CD4-positive, alpha-beta T cell treated with Interleukin-17A for 4 hours (primary cell): ENCODE measurements at places on chromosomes 16 and 17.
A peak's percentile ranks its signal among the peaks of the same experiment; 100 is the strongest.

DNA sequence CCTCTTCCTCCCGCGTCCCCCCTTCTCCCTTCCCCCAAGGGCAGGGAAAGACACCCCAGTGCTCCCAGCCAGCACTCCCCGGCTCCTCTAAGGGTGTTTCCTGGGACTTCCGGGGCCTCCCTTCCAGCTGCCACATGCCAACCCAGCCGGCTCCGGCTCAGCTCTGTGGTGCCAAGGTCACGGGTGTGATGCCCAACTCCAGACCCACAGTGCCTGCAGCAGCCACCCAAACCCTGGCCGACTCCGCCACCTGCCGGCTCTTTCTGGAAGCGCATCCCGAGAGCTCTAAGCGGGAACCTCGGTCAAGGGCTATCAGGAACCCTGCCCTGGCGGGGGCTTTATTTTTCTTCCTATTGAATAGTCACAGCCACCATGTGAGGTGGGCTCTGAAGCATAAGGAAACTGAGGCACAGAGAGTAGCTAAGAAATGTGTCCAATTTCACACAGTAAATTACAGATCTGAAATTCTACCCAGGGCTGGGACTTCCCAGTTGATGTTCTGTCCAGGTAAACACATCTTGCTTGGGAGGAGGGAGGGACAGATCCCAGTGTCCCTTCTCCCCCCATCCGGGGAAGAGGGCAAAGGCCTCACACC, 3.3 kb upstream of the PPP1R1B start:
- DNase-seq = peak; percentile 90

GRCh38 chr16:87393680-87394055, 1.5 kb downstream of the MAP1LC3B start:
- DNase-seq = no peak

- no peak for DNase-seq
These were observed 990 bp upstream of the ROGDI start for GRCh38 chr16:4803401-4803844.

DNA sequence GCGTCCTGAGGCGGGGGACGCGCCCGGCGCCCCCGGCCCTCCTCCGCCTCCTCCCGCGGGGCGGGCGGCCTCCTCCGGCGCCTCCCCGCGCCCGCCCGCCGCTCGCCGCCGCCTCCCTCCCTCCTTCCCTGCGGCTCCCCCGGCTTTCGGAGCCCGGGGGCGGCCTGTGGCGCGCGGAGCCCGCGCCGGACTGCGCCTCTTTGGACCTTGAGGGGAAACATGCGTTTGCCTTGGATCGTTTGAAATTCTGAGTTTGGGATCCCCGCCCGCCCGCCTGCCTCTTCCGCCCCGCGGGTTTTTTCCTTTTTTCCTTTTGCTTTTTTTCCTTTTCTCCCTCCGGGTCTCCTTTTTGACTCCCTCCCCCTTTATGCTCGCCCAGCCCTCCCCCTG, 390 bp downstream of the ZNRF1 start:
- peak; percentile 55 for DNase-seq

DNA sequence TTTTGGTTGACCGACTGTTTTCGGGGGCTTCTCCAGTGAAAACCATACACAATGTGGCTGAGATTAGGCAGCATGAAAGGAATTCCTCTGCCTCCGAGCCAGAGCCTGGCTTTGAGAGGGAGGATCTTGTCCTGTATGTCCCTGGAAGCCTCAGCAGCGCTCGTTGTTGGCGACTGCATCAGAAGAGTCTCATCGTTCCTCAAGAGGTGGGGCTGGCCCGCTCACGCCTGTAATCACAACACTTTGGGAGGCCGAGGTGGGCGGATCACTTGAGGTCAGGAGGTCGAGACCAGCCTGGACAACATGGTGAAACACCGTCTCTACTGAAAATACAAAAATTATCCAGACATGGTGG, 15.0 kb downstream of the HS3ST6 start:
- no peak for DNase-seq

DNA sequence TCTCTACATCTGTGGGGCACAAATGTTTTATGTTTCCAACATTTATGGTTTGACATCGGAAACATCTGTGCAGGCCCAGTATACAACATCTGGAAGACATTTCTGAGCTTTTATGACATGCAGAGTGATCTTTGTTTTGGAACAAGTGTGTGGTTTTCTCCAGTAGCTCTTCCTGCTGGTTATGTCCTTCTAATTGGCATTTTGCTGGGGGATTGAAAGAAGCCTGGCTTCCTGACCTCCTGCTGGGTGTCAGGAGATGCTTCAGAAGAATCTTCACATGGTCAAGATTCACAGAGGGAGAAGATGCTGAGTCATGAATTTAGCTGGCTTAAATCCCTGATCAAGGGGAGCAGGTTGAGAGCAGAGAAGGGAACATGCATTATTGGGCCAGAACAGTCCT, 279.5 kb upstream of the MYOCD start:
- no peak for DNase-seq

- no peak for DNase-seq
These were observed 4.7 kb upstream of the FSCN2 start for GRCh38 chr17:81523402-81524038.

DNA sequence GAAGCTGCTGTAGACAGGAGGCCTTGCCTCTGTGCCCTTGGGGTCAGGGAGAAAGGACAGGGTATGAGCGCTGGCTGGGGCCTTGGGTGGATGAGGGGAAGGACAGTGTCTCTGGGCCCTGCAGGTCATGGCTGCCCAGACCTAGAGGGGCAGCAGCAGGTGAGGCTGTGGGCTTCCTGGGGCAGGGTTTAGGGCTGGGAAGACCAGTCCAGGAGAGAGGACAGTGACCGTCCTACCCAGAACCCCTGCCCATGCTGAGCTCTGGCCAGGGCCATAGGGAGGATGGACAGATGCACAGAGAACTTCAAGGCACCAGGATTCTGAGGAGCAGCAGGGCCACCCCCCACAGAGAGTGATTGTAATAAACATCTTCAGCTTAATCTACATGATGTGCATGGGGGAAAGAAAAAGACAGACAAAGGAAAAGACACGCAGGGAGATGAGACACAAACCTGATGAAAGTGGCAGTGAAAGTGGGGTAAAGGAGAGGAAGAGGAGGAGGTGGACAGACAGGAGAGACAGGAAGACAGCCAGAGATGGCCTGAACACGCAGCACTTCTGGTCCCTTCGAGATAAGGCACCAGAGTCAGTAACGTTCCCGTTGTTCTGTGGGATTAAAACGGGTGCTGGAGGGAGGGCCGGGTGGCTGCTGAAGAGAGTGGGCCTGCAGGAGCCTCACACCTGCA, 17.5 kb downstream of the FLOT2 start:
- DNase-seq = no peak

- DNase-seq = no peak
These were observed 35.8 kb upstream of the ZFP90 start for GRCh38 chr16:68503334-68503733.

GRCh38 chr17:36824678-36825101, 112.6 kb upstream of the LHX1 start:
- no peak for DNase-seq

- DNase-seq = no peak
These were observed 1.0 kb downstream of the SSTR2 start for GRCh38 chr17:73165616-73166404.

- DNase-seq = peak; percentile 59
These were observed 532 bp downstream of the KDM6B start for GRCh38 chr17:7834542-7834956.

DNA sequence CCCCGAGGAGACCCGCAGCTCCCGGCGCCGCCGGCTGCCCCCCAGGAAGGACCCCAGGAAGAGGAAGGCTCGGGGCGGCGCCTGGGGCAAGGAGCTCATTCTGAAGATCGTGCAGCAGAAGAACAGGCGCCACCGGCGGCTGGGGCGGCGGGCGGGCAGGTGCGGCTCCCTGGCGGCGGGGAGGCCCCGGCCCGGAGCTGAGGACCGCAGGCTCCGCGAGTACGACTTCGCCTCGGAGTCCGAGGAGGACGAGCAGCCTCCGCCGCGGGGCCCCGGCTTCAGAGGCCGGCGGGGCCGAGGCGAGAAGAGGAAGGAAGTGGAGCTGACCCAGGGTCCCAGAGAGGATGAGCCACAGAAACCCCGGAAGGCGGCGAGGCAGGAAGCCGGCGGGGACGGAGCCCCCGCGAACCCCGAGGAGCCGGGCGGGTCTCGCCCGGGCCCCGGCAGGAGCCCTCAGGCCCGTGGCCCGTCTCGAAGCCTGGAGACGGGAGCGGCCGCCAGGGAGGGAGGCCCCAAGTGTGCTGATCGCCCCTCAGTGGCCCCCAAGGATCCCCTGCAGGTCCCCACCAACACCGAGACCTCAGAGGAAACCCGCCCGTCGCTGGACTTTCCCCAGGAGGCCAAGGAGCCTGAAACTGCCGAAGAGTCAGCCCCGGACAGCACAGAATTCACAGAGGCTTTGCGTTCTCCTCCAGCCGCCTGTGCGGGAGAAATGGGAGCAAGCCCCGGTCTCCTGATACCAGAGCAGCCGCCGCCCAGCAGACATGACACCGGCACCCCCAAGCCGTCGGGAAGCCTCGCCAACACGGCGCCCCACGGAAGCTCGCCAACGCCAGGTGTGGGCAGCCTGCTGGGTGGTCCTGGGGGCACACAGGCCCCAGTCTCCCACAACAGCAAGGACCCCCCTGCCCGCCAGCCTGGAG, 22.3 kb upstream of the ZFPM1 start:
- peak; percentile 64 for DNase-seq

GRCh38 chr16:68234188-68235107, 1.5 kb downstream of the ESRP2 start:
- no peak for DNase-seq

DNA sequence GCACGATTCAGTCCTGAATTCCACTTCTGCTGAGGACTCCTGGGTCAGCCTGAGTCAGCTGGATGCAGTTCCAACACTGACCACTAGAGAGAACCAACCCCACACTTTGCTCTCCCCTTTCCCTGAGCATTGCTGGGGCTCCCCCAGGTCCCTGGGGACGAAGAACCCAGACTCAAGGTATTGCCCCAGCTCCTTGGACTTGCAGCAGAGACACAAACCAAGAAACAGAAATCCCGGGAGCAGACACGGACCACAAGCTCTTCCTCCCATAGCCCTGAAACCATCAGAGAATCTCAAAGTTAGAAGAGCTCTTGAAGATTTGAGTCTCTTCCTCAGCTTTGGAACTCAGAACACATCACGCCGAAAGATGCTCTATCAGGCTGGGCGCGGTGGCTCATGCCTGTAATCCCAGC, 678 bp upstream of the GH1 start:
- peak; percentile 81 for DNase-seq

DNA sequence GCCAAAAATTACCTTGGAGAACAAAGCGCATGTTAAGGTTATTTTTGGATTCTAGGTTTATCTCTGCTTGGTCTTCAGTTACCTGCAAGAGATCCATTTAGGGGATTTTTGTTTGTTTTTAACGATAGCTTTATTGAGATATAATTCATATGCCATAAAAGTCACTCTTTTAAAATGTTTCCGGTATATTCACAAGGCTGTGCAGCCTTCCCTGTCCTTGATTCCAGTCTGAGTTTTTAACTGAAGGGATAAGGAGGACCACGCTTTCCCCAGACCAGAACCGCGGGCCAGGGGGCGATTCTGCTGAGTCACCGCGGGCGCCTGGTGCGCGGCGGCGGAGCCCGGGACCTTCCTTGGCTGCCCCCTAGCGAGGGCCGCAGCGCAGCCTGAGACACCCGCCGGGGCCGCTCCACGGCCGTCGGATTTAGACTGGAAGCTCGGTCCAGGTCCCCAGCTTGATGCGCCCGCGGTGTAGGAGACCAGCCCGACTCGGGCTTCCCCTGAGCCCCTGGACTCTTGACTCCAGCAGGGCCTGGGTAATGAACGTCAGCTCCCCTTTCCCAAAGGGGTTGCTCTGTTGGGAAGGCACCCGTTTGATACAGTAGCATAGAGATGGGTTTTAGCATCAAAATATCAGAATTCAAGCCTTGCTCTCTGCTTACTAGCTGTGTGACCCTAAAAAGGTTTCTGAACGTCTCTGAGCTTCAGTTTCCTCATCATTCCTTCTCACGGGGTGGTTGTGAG, 50.0 kb upstream of the STH start:
- DNase-seq = peak; percentile 65

- no peak for DNase-seq
These were observed 295.3 kb upstream of the KIF2B start for GRCh38 chr17:53527473-53527872.

- DNase-seq = no peak
These were observed 15.3 kb upstream of the CACNA1H start for GRCh38 chr16:1137604-1138003.
